Activated T-cell treated with anti-CD3 and anti-CD28 coated beads for 4 hours (primary cell): ENCODE measurements at places on chromosomes 4 and X.

- no peak for DNase-seq
These were observed 85.9 kb downstream of the ASMT start for GRCh38 chrX:1700757-1701156.

DNA sequence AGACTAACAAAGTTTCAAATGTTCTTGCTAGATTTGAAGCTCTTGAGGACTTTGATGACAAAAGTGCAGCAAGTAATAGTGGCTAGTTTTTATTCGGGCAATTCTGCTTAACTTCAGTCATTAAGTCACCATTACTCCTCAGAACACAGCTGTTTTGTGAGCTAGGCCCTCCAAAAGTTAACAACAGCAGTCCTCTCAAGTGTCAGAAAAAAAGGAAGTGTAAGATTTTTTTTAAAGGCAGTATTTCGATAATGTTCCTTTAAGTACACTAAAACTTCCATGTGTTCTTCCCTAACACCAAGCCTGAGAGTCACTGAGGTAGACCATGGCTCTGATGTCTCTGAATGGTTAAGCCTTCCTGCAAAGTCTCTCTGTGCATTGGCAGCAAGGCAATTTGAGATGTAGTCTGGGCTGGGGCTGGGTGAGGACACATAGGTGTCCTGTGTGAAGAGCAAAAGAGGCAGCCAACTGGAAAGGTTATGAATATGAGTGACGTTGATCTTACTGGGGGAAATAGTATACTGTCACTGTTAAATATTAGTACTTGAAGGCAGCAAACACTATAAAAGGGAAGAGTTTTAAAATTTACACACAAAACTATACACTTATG lies 174.0 kb upstream of the MAP3K15 start:
- DNase-seq: no peak

DNA sequence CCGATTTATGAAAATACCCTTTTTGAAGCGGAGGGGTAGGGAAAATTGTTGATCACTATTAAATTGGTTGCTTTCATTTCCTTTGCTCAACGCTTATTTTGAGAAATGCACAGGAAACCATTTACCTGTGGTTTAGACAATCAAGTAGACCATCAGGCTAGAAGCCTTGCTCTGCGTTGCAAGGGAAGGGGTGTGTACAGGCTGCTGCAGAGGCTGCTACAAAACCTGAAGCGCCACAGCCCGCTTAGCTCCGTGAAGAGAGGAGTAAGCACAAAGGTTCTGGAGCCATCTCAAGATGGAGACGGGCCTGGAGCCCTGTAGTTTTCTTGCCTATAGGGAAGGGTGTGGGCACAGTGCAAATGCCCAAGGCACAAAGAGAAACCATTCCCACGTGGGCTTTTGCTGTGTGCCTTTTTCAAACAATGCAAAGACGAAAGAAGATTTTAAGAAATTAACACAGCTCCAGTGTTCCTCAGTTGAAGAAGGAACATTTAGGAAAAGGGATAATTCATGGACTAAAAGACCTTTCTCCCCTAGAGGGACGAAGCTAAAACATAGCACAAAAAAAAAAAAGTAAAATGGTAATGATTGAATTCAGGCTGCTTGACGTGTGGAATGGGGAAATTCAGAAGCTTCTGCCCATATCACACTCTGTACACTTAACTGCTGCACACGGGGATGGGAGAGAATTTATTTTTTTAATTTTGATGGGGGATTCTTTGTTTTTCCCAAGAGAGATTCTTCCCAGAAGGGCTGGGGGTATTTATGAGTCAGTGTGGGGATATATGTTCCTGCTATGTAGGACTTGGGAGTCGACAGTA lies 3.5 kb downstream of the TMSB4X start:
- DNase-seq: peak; percentile 30

GRCh38 chr4:16868674-16869073 lies 29.8 kb downstream of the LDB2 start:
- no peak for DNase-seq

- no peak for DNase-seq
These were observed 206.4 kb upstream of the PACRGL start for GRCh38 chr4:20493761-20494353.

DNA sequence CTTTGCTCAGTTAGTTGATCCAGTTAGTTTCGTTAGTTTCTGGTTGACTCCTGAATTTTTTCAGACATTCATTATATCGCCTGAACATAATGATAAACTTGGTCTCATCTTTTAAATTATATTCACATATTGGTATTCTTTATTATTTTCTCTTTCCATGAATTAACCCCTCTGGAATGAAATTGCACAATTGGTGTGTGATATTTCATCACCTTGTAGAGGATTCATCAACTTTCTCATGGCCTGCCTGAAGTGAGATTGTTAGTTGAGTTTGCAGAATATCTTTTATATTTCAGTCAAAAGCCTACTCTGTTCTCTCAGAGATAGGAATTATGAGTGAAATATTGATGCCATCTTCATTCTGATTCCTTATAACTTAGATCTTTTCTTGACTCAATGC lies 1160.6 kb upstream of the AGA start:
- no peak for DNase-seq

DNA sequence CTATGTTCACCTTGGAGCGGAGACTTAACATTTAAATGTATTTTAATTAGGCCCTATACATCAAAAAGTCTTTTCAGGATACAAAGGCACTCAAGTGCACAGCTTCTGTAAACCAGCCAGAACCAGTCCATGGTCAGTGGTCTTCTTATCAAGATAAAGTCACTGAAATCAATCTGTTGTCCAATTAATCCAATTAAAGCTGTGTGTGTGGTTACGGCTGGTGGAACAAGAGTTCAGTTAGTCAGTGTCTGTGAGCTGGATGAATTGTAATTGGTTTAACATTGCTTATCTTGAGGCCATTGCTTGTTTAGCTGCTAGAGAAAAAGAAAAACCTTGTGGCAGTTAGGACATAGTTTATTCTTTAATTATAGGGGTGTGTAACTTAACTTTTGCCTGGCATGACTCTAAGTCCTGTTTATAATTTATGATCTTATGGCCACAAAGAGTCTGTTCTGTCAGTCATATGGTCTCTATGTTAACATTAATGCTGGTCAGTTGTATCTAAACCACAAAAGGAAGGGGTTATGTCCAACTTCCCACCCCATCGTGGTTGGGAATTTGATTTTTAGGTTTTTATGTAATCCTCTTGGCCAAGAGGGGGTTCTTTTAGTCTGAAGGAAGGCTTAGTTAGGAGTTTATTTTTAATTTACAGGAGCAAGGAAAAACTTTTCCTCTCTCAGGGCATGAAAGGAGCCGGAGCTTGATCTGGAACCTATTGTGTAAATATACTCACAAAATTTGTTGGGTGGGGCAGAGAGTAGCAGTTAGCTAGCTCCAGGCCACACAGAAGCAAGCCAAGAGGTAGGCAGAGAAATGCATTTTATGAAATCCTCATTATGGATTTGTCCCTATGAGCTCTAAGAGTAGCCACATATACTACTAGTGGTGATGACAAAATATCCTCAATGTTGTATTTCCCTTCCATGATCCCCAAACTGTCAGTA lies 665.7 kb upstream of the ACTRT1 start:
- no peak for DNase-seq

- no peak for DNase-seq
These were observed 856.0 kb upstream of the FRG1 start for GRCh38 chr4:189084671-189085070.

GRCh38 chrX:56805399-56805798 lies 76.4 kb downstream of the NBDY start:
- DNase-seq: no peak

GRCh38 chrX:134426281-134426680 lies 33.7 kb upstream of the HPRT1 start:
- no peak for DNase-seq

GRCh38 chr4:5142726-5143125 lies 91.4 kb downstream of the STK32B start:
- no peak for DNase-seq

- DNase-seq: no peak
These were observed 6.8 kb upstream of the PAGE5 start for GRCh38 chrX:55213381-55213780.

DNA sequence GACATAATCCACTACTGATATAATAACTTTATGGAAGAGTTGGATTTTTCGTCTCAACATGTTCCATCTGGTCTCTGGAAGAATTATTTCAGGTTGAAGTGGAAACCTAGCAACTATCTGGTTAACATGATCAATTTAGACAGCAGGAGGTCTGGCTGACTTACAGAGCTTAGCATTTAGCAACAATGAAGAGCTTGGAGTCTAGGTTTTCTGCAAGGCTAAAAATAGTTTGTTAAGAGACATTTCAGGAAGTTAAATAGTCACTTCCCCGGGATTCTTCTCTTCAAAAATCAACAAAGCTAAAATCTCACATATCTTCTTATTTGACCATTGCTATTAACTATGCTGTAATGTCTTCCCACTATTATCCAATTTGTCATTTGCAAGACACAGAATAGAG lies 418.6 kb upstream of the DIPK2B start:
- no peak for DNase-seq

DNA sequence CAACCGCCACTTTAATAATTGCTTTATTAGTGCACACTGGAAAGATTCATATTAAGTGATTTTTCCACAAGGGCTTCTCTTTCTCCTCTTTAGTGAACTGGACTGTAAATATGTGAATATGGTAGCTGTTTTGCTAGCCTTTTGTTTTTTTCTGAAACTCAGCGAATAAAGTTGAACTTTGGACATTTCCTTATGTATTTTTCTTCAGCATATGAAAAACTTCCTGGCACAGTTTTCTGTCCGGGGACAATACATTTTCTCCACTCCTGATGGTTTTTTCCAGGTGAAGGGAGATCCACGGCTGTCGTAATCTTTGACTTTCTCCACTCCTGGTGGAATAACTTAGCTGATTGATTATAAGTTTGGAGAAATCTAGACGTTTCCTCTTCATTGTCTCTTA lies 457.4 kb upstream of the FAT1 start:
- no peak for DNase-seq

- no peak for DNase-seq
These were observed 9.9 kb upstream of the GABRE start for GRCh38 chrX:151984328-151984727.

GRCh38 chr4:91317434-91317833 lies 986.3 kb upstream of the GRID2 start:
- DNase-seq: no peak

DNA sequence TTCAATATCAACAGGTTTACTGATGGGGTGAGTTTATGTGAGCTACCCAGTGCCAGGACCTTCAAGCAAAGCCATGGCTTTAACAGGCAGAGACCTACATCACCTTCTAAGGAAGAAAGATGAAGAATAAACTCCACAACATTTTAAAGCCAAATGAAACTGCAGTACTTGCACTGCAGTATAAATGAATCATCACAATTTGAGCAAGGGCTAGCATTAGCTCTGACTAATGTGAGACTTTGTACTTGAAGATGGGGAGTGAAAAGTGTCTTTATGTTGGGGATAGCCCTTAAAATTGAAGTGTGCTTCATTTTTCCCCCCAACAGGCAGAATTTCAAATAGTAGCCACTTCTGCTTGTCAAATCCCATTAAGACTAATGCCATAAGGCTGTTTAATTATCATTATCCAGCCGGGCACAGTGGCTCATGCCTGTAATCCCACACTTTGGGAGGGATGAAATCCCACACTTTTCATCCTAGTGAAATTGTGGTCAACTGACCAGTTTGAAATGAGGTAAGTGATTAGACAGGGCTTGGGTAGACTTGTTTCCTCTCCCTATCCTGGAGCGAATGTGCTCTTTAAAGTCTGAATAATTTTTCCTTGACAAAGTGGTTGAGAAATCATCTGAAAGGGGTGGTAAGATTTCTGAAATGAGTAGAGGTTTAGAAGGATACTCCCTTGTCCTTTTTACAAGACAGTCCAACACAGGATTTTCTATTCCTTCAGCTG lies 27.2 kb upstream of the GPR34 start:
- no peak for DNase-seq

DNA sequence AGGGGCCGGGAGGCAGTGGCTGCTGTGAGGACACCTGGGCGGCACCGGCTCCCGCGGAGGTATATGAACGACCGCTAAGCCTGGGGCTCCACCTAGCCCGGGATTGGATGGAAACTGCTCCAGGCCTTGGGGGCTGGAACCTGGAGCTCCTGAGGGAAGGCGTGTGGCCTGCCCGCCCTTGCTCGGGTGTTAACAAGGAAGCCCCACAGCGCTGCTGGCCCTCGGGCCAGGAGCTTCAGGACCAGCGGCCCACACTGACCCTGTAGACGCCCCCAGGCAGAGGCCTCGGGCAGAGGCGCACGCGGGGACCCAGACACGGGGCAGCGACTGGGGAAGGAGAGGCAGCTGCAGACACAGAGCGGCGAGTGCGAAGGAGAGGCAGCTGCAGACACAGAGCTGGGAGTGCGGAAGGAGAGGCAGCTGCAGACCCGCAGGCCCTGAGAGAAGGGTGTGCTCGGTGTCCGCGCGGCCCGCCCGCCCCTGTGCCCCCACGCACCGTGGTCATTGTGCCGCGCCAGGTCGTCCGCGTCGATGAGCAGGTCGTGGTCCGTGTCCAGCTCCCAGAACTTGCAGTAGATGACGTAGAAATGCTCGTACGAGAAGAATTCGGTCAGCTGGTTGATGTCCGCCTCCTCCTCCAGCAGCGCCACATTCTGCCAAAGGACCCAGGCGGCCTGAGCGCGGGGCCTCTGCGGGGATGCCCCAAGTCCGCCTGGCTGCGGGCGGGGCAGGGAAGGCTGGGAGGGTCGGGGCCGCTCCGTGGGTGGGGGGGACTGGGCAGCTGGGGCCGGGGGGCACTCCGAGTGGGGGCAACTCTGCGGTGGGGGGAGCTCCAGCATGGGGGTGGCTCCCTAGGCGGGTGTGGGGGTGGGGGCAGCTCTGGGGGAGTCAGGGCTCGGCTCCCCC lies 26.7 kb upstream of the GTPBP6 start:
- DNase-seq: no peak

DNA sequence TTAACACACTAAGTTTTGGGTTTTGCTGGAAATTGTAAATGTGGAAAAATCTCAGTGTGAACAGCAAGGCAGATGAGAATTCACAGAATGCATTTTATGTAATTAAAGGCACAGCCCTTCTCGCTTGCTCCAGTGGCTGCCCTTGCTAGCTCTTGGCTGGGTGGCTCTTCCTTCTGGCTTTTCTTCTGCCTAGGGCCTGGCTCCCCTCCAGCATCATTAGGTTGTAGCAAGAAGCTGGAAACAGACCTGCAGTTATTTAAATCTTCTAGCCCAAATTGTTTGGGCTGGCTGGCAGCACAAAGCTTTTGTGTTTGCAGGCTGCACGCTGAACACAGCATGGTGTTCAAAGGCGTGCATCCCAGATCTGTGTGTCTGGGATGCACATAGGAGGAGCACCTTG lies 56.5 kb downstream of the LIMCH1 start:
- DNase-seq: no peak

GRCh38 chrX:41145920-41146608 lies 60.8 kb downstream of the USP9X start:
- no peak for DNase-seq

DNA sequence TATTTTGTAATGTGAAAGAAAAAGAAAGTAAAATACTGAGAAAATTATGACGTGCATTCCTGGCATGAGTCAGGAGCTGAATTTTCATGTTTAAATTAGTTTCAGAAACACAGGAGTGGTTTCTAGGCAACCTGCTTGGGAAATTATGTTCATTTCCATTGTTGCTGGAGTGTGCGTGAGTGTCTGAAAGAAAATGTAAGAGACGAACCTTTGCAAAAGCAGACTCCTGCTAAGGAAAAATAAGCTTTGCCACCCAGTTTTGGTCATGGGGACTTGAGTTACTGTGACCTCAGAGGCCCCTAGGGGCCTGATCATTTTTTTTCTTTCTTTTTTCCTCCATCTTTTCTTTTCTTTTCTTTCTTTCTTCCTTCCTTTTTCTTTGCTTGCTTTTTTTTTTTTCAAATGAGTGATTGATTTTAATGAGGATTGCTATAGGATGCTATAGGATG lies 18.8 kb upstream of the CHRNA9 start:
- DNase-seq: peak; percentile 24

GRCh38 chr4:180640193-180640592 lies 1603.0 kb upstream of the TENM3 start:
- no peak for DNase-seq
